Activated CD4-positive, alpha-beta T cell treated with anti-CD3 and anti-CD28 coated beads, Interleukin-2, Interleukin-6, amounts not matched to agents 100 ng/mL and 50 ng/mL, durations not matched to agents 16 hours and 8 hours (primary cell): ENCODE measurements at places on chromosomes 5 and 9.

DNA sequence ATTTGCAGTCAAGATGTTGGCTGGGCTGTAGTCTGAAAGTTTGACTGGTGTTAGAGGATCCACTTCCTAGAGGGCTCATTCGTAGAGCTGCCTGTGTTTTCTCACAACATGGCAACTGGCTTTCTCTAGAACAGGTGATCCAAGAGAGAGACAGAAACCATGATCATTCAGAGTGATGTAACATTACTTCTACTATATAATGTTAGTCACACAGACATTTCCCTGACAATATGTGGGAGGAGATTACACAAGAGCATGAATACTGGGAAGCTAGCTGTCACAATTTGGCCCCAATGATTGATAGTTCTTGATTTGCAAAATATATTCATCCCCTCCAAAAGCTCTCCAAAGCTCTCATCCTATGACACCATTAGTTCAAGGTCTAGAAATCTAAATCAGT, 10.9 kb upstream of the TMEM161B start:
- DNase-seq: no peak

DNA sequence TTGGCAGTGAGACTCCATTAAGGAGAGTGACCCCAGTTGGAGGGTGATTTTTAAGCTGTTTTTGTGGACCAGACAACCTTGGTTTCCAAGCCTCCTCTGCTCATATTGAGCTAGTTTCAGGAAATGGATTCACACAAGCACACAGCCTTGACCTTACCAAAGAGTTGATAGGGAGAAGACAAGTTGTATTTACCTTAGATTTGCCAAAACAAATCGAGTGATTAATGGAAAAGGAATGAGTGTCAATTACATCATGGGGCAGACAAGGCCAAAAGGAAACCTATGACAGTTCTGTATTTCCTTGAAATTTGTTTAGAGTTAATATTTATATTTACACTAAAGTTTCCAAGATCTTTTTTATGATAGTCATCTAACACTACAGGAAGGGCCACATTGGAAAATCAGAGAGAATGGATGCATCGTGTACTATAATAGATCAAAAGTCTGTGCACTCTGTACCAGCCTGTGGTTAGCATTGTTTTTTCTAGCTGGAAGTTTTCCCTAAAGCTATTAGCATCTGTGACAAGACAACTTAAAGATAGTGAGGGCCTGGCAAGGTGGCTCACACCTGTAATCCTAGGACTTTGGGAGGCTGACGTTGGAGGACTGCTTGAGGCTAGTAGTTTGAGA, 86.0 kb upstream of the FER start:
- no peak for DNase-seq

DNA sequence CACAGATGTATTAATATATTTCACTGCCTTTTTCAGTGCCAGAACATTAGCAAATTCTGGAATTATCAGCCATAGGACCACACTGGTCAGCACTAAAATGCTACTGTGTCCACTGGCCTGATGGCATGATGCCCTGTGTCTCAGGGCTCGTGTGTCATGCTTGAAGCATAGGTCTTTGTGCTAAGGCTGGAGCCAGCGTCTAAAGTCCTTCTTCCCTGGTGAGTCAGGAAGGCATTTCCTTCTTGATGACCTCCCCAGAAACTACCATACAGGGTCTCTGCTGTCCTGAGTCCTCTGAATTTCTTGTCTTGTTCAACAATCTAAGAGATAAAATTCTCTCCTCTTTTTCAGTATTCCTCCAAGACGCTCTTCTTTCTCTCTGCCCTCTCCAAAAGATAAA, 489.9 kb downstream of the PSAT1 start:
- no peak for DNase-seq

- no peak for DNase-seq
Measured at GRCh38 chr9:92563116-92564100, 27.6 kb upstream of the ECM2 start.

DNA sequence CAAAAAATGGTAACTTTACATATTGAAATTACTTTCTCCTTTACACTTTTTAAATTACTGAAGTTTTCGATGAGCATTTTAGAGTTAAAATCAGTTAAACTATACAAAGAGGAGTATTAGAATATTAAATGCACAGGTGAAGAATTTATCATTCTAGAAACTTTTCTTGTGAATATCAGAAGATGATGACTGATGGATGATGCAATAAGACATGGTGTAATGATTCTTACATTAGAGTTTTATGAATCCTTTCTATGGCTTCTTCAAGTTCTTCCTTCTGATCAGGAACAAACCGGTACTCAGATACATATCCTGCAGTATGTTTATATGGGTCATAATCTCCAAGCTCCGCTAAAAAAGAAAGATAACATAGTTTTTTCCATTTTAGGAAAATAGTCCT, 154.4 kb downstream of the EPB41L4A start:
- no peak for DNase-seq

- no peak for DNase-seq
Measured at GRCh38 chr5:1845696-1846095, 37.0 kb downstream of the IRX4 start.

DNA sequence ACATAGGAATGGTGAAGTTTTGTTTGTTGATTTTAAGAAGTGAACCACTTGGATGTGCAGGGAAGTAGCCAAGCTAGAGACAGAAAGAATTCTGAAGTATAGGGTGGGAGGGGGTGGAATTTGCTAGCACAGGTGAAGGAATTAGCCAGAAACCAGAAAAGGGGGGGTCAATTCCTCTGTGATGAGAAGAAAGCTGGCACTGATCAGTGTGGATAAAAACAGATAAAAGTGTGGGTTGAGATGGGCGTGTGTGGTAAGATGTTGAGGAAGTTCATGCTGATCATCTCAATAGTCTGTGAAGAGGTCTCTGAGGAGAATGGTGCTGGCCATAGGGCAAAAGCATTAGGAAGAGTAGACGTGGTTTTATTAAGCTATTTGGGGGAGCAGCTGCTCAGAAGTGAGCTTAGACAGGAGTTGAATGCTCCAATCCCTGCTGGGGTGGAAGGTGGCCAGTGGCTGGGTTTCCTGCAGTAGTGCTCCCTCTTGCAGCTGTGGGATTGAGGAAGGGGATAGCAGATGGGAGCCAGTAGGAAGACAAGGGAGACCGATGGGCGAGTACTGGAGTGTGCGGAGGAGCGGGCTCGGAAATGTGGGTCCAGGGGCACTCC, 88.7 kb upstream of the ELL2 start:
- DNase-seq: no peak
